ENCODE measurements at places on chromosomes 2 and 18. TPM values are rescaled to one million over a fixed set of nuclear protein-coding genes. Genes with fewer than 3 reads are reported as not detected.

LIMS4 gene
- polyA plus RNA-seq = 1.2 TPM

UPP2 gene
- 9.6 TPM for polyA plus RNA-seq

EML6 gene
- polyA plus RNA-seq = 21.9 TPM

PSD4 gene
- 11.2 TPM for polyA plus RNA-seq

ANKRD36 gene
- 13.5 TPM for polyA plus RNA-seq

HOXD1 gene
- polyA plus RNA-seq = 11.5 TPM

ERICH2 gene
- 2.5 TPM for polyA plus RNA-seq

PMAIP1 gene
- polyA plus RNA-seq = 3.1 TPM

COL3A1 gene
- 906 TPM for polyA plus RNA-seq

DNA sequence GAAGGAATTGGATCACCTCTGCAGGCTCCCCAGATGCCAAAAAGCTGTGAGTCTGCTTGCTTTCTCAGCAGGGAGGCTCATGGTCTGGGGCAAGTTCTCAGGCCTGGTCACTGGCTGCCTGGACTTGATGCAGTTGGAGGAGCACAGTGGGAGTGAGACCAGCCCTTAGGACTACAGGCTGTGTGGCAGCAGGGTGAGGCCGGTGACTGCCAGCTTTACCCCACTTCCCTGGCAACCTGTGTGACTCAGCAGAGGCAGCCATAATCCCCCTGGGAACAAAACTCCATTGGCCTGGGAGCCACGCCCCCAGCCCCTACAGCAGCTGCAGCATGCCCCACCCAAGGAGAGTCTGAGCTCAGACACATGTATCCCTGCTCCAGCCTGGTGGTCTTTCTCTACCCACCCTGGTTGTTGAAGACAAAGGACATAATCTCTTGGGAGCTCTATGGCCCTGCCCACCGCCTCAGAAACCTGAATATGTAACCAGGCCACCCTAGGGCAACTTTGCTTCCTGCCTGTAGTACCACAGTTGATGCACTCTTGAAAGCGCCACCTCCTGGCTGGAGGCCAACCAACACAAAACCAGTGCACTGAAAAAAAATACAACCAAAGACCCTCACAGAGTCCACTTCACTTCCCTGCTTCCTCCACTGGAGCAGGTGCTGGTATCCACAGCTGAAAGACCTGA, 106.8 kb upstream of the SPATS2L start:
- no peak for DNase-seq

GRCh38 chr18:77043541-77044280, 88.9 kb downstream of the MBP start:
- DNase-seq = no peak

- DNase-seq = no peak
These were observed 161.5 kb downstream of the PTGR3 start for GRCh38 chr18:75047240-75047961.

DNA sequence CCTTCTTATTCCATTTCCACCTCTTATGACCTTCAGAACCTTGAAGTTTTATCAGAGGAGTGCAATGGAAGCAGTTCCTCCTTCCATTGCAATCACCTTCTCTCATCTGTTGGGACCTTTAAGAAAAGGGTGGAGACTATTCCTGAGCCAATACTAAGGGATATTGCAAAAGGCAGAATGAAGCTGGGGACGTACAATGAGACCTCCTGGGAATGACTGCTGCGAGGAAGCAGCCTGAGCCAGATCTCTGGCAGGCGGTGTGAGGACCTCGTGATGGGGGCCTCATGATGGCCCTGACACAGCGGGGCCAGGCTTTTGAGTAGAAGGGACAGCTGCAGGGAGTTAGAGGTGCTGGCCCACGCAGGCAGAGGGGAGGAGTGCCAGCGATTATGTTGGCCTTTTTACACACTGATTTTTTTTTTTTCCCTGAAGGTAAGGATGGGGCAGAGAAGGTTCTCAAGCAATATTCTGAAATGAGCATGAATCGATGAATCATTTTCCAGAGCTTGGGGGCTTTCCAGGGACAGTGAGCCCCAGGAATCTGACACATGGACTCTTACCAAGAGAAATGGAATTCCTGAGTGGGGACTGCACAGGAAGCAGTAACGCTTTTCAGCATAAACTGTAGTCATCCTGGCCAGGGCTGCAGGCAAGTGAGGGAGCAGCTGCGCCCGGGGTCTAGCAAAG, 40.0 kb upstream of the LAPTM4A start:
- no peak for DNase-seq

DNA sequence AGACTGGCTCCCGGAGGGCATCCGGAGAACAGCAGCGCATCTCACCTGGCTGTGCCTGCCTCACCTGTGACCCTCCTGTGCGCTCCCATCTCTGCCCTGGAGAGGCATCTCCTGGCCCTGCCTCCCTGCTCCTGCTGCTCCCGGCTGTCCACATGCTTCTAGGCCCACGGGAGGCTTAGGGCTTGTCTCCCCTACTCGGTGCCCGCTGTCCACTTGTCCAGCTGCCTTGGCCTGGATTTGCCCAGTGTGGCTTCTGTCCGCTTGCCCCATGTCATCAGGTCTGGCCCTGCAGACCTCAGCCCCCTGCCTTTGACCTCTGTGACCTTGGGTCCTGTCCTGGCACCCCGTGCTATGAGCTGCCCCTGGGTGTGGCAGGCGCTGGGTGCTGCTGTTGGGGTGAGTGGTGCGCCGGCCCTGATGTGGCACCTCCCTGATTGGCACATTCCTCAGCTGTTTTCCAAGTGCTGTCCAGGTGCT, 4.5 kb downstream of the BOK start:
- no peak for DNase-seq

DNA sequence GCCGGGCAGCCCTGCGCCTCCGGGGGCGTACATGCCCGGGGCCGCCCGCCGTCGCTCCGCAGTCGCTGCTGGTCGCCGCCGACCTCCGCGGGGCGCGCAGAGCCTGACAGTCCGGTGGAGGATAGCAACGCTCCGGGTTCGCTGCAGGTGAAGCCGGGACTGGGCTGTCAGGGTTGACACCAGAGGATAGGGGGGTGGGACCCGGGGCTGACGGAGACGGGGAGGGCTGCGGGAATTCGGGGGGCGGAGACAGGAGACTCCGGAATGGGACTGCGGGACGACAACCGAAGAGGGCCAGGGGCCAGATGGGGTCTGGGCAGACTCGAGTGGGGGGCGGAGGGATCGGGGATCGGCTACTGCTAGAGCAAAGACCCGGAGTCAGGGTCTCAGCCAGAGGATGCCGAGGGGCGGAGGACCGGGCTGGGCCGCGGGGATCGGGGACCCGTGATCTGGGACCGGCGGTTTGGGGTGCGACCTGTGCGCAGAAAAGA, 403 bp downstream of the TMEM127 start:
- DNase-seq = peak; percentile 33

- DNase-seq = no peak
These were observed 14.1 kb downstream of the GLI2 start for GRCh38 chr2:120749506-120750431.

- no peak for DNase-seq
These were observed 9.2 kb downstream of the TGIF1 start for GRCh38 chr18:3458952-3459853.

- DNase-seq = no peak
These were observed 69.6 kb downstream of the ICOS start for GRCh38 chr2:204005940-204006721.

DNA sequence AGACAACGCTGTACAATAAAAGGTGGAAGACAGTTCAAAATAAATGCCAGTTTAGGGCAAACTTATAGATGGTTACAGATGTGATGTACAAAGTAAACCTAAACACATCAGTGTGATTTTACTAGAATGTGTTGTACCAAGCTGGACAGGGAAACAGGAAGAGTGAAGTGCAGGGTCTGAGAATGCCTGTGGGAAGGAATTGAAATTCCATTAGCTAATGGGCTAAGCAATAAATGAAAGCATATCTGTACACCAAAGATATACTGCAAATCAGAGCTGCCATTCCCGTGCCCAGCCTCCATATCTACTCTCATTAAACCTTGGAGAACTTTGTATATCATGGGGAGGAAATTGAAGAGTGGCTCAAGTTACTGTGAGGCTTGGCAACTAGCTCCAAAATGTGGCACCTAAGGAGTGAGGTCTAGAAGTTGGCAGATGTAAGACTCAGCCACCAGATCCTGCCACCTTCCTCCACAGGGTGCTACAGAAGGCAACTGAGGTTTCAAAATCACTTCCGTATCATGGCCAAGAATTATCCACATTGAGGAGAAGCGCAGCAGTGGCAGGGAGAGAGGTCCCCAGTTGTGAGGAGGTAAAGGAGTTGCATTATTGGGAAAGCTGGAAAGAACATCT, 277.8 kb downstream of the TCF4 start:
- DNase-seq = no peak

GRCh38 chr2:11481426-11481788, 15.4 kb upstream of the E2F6 start:
- no peak for DNase-seq

Data from renal pelvis (tissue), 12 donors.